Activated CD8-positive, alpha-beta memory T cell treated with anti-CD3 and anti-CD28 coated beads for 1 hour (primary cell): ENCODE measurements at places on chromosomes 12 and 14.

DNA sequence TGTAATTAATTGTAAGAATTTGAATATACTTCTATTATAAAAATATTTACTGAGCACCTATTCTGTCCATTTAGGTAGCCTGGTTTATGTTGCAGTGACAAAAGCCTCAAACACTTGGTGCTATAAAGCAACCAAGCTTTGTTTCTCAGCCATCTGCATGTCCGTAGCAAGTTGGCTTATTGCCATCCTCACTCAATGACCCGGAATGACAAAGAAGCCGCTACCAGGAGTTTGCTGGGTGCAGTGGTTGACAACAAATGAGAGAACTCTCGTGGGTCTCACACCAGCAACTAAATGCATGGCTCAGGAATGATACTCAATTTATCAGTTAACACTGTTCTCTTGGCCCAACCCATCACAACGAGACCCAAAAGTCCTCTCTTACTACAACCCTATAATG is 553.1 kb downstream of the DIO2 start:
- DNase-seq, result no peak

GRCh38 chr12:98750511-98750910 is 105.4 kb downstream of the APAF1 start:
- no peak for DNase-seq

DNA sequence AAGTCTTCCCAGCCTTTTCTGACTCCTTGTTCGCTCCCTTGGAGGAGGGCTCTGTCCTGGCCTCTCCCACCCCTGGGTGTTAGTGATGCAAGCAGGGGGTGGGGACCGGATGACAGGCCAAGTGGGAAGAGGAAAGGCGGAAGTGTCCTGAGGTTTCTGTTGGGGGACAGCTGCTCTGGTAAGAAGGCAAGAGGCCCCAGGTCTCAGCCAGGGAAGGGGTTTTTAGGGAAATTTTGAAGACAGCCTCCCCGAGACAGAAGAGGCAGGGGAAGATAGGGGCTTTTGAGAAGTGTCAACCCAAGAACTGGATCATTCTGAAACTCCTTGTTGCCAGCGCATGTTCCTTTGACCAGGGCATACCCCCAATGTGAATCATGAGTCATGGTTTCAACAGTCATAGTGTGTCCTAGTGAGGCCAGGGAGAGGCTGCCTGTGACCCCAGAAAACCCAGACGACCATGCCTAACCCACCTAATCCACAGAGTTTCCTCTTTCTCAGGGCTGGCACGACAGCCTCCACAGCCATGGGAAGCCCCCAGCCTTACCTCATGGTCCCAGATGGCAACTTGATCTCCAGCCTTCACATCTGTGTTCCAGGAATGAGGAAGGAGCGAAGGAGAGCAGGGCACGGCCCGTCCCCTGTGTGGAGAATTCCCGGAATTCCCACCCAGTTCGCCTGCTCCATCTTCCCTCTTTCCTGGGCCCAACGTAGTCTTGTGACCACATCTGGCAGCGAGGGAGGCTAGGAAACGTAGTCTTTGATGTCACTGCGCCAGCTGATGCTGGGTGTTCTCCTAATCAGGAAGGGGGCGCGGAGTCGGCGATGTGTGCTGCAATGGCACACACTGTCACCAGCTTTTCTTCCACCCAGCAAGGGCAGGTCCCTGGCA is 4.9 kb upstream of the GPR132 start:
- no peak for DNase-seq

DNA sequence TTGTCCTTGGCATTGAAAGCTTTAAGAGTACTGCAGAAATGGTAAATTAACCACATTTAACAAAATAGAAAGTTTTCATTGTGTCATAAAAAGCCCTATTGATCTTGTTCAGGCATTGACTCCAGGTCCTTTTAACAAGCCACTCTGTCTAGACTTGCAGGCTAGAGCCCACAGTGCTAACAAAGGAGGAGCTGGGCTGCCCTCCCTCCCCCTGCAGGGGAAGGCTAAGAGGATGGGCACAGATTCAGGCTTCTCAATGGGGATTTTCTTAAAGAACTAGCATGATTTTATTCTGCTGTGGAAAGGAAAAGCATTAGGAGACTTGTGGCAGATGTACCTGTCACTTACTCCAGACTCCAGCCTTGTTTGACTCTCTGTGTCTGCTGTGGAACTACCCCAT is 463.6 kb downstream of the NRXN3 start:
- no peak for DNase-seq

DNA sequence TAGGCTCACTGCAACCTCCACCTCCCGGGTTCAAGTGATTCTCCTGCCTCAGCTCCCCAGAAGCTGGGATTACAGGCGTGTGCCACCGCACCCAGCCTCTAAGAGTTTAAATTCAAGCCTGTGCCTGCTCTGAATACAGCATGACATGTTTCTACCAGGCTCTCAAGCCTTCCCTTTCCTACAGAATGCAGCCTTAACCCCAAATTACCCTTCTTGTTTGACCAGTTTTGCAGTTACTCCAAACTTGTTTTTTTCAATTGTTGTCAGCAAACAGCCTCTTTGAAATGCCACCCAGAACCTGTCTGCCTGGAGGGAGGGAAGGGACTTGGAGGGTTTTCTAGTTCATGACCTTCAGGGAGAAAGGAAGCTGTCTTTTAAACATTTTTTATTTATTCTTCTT is 15.4 kb downstream of the GLTP start:
- no peak for DNase-seq

DNA sequence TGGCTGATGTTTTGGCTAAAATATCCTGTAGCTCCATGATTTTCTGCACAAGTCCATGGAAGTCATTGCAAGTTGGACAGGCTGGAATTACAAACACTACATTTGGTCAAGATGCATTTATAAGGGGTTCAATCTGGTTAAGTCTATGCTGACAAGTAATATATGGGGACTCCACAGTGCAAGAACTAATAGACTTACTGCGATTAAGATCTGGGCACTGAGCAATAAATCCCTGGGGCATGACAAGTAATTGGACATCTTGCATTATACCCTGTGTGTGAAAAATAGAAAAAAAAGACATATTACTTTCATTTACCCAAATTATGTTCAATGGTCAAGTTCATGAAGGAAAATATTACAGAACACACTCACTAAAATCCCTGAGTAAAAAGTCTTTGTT is 99.1 kb downstream of the NELL2 start:
- no peak for DNase-seq

DNA sequence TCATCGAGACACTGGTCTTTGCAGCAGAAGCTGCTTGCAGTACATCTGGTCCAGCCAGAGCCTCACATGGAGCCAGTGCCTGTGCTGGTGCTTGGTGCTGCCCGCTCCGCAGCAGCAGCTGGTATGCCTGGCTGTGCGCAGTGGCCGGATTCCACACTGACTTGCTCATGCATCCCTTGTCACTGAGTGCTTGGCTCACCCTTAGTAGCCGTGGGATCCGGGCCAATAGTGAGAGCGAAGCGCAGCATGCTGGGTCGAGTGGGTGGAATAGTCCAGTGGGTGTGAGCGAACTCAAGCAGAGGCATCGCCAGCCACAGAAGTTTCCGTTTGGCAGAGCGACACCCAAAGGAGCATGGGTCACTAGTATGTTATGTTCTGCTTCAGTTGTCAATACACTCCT is 10.1 kb upstream of the FBXO33 start:
- DNase-seq, result no peak

DNA sequence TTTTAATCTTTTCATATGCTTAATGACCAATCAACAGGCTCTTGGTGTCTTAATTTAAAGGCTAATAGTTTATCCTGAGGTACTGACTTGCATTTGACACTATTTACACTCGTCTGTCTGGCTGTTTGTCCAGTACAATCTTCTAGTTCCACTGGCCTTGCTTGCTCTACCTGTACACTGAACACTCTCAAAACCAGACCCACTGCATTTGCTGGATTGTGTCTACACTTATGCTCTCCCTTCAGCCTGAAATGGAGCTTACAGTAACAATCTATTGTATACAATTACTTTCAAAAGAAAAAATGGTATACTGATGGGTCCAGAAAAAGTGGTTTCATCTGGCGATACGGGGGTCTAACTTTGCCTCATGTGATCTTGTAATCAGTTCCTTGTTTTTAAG is 2.3 kb upstream of the ACSS3 start:
- DNase-seq, result no peak

- DNase-seq, result no peak
Measured at GRCh38 chr12:3452348-3452747, 38.7 kb upstream of the PRMT8 start.

DNA sequence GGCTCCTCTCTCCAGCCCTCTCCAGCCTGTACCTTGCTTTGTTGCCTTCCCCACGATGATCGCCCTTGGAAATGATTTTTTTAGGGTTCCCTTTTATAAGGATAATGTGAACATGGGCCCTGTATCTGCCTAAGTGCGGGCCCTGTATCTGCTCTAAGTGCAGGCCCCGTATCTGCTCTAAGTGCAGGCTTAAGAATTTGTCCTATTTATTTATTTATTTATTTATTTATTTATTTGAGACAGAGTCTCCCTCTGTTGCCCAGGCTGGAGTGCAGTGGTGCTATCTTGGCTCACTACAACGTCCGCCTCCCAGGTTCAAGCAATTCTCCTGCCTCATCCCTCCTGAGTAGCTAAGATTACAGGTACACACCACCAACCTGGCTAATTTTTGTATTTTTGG is 22.5 kb downstream of the GALNT16 start:
- no peak for DNase-seq

DNA sequence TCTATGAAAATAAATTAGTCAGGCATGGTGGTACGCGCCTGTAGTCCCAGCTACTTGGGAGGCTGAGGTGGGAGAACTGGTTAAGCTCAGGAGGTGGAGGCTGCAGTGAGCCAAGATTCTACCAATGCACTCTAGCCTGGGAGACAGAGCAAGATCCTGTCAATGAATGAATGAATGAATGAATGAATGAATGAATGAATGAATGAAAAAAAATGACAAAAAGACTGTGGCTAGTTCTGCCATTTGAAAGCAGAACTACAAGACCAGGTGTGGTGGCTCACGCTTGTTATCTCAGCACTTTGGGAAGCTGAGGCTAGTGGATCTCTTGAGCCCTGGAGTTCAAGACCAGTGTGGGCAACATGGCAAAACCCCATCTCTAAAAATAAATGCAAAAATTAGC is 32.2 kb upstream of the NPFF start:
- no peak for DNase-seq

GRCh38 chr12:49950273-49951251 is at the start of gene AQP2:
AQP2 (plus strand) TSS chr12:49950737; CDS start chr12:49950831, 94 bp downstream.
- DNase-seq, result no peak

DNA sequence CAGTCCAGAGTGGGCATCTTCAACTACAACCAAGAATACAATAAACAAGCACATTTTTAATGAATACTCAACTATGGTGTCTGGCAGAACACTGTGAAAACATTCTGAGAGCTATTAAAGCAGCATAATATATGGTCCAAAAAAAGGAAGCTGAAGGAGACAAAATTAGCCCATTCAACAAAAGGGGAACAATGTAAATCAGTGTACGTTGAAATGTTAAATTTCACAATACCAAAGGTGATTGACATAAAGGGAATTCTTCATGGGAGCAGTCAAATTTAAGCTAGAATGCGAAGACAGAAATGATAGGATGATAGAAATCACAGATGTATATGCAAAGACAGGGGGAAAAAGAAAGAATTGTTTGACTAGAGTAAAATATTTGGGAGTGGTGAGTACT is 41.3 kb upstream of the SYCP3 start:
- DNase-seq, result no peak
